NCI-H1417 treated with DMSO at 0.1 percent for 48 hours (cell line): ENCODE measurements at places on chromosomes 4 and X.

DNA sequence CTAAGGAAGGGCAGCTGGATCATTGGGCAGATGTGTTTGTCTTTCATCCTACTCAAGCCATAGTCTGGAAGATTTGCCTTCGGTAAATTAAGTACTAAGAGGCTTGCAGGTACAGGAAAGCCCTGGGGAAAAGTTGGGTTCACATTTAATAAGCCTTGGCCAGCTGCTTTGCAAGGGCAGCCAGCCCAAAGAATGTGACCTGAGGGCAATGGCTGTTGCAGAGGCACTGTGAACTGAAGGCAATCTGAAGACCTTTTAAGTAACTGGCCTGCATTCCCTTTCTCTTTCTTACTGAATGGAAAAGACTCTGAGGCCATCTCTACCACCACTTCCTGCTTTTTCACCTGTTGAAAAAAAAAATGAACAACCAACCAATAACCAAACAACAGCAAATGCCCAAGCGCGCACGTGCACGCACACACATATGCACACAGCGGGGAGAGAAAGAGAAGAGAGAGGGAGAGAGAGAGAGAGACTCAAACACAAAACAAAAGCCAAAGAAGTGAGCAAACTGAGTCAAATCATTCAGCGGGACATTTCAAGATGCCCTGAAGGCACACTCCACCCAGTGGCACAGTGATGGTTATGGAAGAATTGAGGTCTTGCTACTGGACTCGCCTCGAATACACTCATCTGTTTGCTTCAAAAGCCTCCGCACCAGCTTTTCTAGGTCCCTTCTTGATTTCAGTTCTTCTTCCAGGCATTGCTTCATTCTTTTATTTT lies 19.6 kb downstream of the CD40LG start:
- no peak for DNase-seq

DNA sequence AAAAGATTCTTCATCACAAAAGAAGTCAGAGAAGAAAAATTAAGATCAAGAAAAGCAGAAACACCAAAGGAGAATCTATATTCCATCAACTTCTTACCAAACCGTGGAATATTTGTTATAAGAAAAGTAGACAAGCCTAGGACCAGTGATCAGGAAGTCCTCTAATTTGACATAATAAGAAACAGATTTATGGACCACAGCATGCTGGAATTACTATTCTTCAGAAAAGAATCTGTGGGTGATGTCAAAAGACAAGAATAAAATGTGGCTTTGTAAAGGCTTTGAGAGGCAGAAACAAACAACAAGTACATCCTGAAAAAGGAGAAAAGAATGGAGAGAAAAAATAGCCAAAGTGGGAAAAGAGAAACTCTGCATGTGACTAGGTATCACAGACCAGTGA lies 123.3 kb downstream of the SLC10A7 start:
- no peak for DNase-seq

- DNase-seq = no peak
Observed at GRCh38 chrX:108131471-108131870, 39.9 kb downstream of the ATG4A start.

GRCh38 chrX:150587585-150588503 lies 19.4 kb downstream of the MTM1 start:
- DNase-seq = no peak

GRCh38 chr4:153241295-153241694 lies 37.1 kb downstream of the TRIM2 start:
- DNase-seq = no peak

- no peak for DNase-seq
Observed at GRCh38 chrX:10884246-10884645, 226.9 kb upstream of the HCCS start.

DNA sequence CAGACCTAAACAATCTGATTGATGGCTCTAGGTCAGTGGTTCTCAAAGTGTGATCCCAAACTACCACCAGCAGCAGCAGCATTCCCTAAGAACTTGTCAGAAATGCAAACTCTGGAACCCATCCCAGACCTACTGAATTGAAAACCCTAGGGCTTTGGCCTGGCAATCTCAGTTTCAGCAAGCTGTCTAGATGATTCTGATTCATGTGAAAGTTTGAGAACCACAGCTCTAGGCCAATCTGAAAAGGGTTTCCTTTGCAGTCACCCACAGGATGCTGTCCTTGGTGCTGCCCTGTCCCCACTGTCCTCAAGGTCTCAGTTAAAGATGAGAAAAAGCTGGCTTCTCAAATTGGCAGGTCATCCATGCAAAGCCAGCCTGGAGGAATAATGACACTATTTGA lies 34.8 kb downstream of the SMPX start:
- DNase-seq = no peak

- no peak for DNase-seq
Observed at GRCh38 chr4:4735136-4735750, 124.2 kb upstream of the MSX1 start.

- no peak for DNase-seq
Observed at GRCh38 chrX:38868321-38868720, 67.1 kb downstream of the MID1IP1 start.

GRCh38 chrX:40037367-40037766 lies 60.4 kb downstream of the BCOR start:
- DNase-seq = no peak

GRCh38 chrX:2931612-2932011 lies 2.5 kb upstream of the ARSD start:
- DNase-seq = no peak

DNA sequence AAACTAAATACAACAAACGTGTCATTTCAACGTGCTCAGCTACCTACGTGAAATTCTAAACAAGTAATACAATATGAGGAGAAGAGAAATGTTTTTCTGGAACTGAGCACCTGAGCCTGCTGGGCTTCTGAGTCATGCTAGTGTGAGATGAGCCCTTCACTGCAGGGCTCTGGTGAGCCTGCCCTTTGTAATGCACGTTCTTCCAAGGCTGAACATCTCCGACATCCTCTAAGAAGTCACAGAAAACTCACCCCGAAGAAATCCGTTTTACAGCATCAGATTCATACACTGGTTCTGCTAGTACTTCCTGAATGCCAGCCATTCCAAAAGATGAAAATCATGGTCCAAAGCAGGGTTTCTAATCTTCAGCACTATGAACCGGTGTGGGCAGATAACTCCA lies 157.1 kb downstream of the AMELX start:
- no peak for DNase-seq

GRCh38 chrX:67717571-67717970 lies 173.8 kb downstream of the AR start:
- DNase-seq = no peak

GRCh38 chrX:103607364-103608305 lies at the start of gene TCEAL3:
TCEAL3 (plus strand) TSS chrX:103607963; CDS start chrX:103609065, 1,102 bp downstream.
- DNase-seq = no peak

DNA sequence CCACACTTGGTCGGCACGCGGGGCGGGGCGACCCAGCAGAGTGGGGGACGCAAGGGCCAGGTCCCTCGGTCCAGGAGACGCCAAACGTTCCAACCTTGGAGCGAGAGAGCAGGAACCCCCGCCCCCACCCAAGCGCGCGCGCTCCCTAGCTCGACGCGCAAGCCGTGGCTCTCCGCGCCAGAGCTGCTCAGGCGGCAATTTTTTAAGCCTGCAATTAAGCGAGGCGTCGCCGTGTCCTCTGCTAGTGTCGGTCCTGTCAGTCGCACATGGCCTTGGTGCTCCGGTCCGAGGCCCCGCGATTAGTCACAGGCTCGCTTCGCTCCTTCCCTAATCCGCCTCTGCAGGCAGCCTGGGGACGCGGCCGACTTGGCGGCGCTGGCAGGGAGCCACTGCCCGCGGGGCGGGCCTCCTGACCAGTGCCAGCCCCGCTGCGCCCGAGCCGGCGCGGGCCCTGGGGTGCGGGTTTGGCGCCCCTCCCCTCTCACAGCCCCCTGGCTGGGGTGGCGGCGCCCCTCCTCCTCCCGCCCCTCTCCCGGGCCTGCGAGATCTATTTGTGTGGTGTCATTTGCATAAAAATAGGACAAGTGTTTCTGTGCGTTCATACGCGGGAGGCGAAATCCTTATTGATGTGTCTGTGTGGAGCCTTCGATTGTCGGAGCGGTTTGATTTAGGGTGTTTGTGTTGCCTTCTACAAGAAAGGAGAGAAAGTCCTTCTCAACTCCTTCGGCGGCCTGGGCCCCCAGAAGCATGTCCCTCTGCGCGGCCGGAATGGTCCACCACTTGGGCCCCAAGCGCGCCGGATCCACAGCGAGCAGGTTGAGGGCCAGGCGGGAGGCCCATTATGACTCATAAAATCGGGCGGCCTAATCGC lies 9.8 kb upstream of the BCOR start:
- DNase-seq = peak; percentile 53

- DNase-seq = no peak
Observed at GRCh38 chr4:140808256-140808655, 52.1 kb upstream of the TBC1D9 start.

DNA sequence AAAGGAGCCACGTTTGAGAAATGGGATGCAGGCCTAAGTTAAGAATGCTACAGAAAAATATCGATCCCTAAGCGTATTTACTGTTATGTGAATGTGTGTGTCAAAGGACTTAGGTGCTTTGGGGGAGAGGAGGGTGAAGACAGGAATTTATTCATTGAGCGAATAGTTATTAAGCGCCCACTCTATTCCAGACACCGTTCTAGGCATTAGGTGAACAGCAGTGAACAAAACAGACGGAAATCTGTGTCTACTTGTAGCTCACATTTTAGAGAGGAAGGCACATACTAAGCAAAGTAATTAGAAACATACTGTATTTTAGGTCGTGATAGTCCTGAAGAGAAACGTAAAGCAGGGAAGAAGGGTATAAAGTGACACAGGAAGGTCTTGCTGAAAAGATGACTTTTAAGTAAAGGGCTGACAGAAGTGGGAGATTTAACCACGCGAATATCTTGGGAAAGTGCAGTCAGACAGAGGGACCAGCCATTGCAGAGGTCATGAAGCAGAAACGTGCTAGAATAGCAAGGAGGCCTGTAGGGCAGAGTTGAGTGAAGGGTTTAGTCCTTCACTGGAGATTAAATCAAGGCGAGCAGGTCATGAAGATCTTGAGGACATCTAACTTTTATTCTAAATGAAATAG lies 541 bp downstream of the AIMP1 start:
- DNase-seq = no peak

GRCh38 chr4:80989921-80990544 lies 40.5 kb upstream of the BMP3 start:
- peak; percentile 20 for DNase-seq

DNA sequence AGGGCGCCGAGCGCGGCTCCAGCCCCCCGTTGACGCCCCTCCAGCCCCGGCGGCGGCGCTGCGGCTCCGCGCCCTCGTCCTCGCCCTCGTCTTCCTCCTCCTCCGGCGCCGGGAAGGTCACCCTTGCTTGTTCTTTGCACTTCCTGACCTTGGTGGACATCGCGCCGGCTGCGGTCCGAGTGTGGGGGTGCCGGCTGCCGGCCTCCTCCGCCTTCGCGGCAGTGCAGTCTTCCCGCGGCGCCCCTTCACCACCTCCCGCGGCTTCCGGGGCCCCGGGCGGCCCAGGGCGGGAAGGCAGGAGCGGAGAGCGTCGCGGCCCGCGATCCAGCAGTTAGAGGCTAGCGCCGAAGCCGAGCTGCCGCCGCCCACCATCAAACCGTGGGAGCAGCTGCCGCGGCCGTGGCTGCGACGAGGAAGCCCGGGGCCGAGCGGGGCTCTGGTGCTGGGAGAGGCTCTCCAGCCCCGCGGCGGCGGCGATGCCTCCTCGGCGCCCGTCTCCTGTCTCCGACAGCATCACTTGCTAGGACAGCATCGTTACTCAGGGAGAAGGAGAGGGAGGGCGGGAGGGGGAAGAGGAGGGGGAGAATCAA lies at the start of gene TRPC3:
TRPC3 (minus strand) TSS at position 540 of the 590 bp plus-strand sequence; CDS start at position 160, 380 bp downstream.
- DNase-seq = no peak

DNA sequence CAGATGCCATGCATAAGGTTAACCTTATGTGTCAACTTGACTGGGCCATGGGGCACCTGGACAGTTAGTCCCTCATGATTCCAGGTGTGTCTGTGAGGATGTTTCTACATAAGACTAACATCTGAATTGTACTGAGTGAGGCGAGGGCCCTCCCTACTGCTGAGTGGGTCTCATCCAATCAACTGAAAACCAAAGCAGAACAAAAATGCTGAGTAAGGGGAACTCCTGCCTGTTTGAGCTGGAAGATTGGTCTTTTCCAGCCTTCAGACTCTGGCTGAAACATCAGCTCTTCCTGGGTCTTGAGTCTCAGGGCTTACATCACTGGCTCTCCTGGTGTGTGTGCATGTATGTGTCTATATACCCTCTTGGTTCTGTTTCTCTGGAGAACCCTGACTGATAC lies 13.8 kb downstream of the NELFA start:
- DNase-seq = no peak

DNA sequence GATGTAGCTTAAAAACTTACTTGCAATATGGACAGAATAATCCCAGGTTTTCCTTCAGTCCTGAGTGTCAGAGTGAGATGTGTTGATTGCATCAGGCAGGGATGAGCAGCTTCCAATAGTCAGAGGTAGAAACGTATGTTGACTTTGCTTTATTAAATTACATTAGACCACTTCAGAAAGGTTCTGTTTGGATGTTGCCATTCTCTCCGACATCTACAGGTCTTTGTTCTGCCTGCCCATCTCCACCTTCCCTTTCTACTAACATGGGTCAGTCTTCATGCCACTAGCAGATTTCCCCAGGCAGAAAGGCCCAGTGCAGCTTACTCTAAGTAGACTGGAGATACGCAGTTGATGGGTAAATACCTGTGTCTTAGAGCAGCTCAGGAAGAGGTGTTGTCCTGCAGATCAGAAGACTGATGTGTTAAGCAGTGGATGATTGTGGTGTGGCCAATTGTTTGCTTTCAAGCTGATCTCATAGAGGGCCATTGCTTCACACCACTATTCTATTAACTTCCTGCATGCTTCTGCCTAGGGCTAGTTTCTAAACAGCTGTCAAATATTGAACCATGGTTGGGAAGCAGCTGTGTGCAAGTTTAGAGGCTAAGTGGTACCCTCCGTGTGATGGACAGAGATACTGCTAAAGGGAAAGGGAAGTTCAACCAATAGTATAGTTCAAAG lies 1.8 kb downstream of the FRMPD4 start:
- DNase-seq = no peak

DNA sequence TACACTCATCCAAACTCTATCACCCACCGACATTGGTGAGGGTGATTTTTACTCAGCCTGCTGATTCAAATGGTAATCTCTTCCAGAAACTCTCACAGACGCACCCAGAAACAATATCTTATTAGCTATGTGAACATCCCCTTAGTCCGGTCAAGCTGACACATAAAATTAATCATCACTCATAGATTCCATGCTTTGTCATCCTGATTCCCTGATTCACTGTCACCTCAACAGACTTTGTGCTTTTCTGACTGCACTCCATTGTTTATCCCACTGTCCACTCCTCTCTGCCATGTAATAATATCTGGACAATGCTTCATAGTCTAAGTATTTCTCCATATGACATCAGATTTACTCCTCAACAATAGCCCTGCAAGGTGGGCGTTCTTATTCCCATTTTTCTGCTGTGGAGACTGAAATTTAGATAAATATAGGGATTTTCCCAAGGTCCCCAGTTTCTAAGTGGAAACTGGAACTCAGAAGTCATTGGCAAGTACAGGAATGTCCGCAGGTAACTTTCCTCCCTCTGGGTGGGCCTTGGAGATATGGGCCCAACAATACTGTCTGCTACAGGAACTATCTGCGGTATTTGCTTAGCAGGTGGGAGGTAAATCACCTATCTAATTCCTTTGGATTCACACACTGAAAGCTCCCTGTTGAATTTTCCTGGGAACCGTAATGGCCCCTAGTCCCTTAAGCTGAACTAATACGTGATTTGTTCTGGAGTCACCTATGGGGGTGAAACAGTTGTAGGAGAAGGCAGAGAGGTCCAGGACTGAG lies 228.6 kb upstream of the BCOR start:
- no peak for DNase-seq

- no peak for DNase-seq
Observed at GRCh38 chrX:33855251-33855650, 276.9 kb downstream of the FAM47A start.
